ENCODE measurements at places on chromosomes 4 and X. TPM values are rescaled to one million over a fixed set of nuclear protein-coding genes. Genes with fewer than 3 reads are reported as not detected.

Gene SNX12
- total RNA-seq, result 53.6 TPM

Gene RAB41
- not detected for total RNA-seq

GRCh38 chr4:100098011-100098545 lies 92.2 kb downstream of the DDIT4L start:
- no peak for DNase-seq

DNA sequence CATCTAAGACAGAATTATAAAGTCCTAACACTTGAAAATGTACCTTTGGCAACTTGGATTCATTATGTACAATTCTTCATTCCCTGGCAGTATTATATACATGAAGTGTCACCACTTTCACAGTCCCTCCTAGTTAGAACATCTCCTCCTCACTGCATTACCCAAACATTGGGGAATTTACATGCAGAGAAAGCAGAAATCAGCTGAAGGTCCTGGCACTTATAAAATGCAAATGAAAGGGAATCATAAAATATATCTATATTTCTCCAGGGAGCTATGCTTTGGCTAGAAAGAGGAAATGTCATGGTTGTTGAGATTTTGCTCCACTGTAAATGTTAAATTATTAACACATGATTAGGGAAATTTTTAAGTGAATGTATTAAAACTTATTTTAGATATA lies 835.6 kb upstream of the SLIT2 start:
- no peak for DNase-seq

DNA sequence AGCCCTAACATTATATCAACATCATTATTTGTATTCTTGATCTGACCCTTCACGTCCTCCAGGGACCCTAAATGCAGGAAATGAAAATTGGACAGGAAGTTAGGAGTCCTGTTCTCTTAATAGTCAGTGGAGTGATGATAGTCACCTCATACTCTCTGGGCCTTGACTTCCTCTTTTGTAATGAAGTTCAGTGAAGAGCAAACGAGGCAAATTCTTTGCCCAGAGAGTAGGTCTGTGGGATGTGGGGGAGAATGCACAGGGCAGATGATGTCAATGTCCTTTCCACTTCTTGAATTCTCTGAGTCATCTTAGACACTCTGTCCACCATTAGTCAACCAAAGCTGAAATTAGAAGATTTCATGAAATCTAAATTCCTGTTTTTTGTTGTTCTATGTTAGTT lies 17.1 kb upstream of the GPRIN3 start:
- no peak for DNase-seq

DNA sequence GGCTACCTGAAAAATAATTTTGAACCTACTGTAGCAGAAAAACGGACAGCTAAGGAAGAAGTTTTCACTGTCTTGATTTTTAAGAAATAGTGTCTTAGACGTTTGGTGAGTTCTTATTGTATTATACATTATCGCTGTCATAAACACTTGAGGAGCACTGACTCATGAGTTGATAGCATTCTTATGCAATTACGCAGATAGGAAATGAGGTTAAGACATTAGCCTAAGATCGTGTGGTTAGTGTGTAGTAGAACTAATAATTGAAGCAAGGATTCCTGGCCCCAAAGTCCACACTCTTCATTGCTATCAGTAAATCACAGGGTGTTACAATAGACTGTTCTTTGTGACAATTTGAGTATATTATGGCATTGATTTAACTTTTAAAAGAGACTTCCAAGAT lies 238.1 kb downstream of the ARAP2 start:
- no peak for DNase-seq

GRCh38 chr4:74023709-74024108 lies 14.8 kb downstream of the CXCL3 start:
- DNase-seq, result no peak

DNA sequence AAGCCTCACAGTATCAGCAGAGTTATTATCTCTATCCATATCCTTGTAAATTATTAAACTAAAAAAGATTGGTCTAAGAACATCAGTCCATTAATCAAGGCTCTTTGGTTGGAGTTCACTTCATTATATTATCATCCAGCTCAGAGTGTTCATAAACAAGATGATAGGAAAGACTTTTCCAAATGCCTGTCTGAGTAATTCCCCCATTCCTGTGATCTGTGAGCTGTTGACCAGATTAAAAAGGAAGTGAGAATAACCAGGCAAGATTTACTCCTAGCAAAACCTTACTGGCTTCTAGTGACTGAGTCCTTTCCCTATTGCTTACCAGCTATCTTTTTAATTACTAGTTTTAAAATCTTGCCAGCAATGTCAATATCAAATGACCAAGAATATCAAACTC lies 14.9 kb downstream of the PKD2 start:
- DNase-seq, result no peak

Data from mesenteric fat pad (tissue), 1 donor.